Activated naive CD4-positive, alpha-beta T cell treated with anti-CD3 and anti-CD28 coated beads, Interleukin-2, amount 10 ng/mL, durations not matched to agents 5 hours and 36 hours (primary cell): ENCODE measurements at places on chromosomes 7 and 10. TPM values are rescaled to one million over a fixed set of nuclear protein-coding genes. Genes with fewer than 3 reads are reported as not detected.

The FKBP6 gene
- not detected for total RNA-seq

The ACTR3C gene
- 9.1 TPM for total RNA-seq

The SLC26A4 gene
- 0.88 TPM for total RNA-seq

The TRIM73 gene
- total RNA-seq = 13.2 TPM

The GALNT17 gene
- not detected for total RNA-seq

The SPAM1 gene
- total RNA-seq = not detected

The DENND11 gene
- 36.7 TPM for total RNA-seq

The TCF7L2 gene
- 0.29 TPM for total RNA-seq

The SDK1 gene
- total RNA-seq = 0.45 TPM

The CPA2 gene
- total RNA-seq = not detected
